ENCODE measurements at places on chromosomes 4 and X.

- no peak for DNase-seq
Measured at GRCh38 chr4:120266602-120267001, 200.0 kb upstream of the MAD2L1 start.

GRCh38 chr4:47933840-47934239 lies 19.5 kb upstream of the NFXL1 start:
- no peak for DNase-seq

DNA sequence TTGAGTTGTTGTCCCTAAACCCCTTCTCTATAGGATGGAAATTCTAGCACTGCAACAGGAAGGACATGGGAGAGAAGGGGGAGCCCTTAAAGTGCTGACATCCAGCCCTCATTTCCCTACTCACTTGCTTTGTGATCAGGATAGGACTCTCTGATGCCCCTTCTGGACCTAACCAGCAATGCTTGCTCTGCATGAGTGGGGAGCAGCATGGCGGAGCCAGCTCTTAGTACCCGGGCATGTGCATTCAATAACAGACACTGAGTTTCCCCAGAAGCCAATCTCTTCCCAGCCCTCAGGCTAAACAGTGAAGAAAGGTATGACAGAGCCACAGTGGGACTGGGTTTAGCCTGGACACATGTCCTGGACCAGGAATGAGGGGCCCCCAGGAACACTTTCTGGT lies 14.0 kb downstream of the SOD3 start:
- no peak for DNase-seq

DNA sequence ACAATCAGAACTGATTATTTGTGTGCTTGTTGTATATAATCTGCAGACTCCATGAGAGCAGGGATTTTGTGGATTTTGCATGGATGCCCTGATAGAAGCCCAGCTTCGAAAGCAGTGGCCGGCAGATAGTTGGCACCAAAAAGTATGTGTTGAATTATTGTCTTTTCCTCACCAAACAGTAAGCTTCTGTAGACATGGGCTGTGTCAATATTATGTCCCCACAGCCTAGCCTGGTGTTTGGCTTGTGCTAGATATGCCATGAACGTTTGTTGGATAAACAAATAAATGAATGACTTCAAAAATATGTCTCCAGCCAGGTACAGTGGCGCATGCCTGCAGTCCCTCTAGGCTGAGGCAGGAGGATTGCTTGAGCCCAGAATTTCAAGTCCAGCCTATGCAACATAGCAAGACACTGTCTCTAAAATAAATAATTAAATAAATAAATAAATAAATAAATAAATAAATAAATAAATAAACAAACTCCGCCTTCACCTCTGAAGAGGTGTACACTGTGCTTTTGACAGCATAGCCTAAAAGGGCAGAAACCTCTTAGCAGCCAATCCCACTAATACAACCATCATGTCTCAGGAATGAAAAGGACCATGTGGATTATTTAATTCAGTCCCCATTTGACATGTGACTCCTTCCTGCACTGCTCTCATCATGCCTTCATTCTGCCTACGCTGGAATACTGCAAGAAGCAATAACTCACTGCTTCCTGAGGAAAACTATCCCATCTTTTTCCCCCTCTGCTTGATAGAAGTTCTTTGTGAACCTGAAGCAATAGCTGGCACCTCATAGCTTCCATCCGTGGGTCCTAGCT lies 335.2 kb downstream of the FBXW7 start:
- no peak for DNase-seq

DNA sequence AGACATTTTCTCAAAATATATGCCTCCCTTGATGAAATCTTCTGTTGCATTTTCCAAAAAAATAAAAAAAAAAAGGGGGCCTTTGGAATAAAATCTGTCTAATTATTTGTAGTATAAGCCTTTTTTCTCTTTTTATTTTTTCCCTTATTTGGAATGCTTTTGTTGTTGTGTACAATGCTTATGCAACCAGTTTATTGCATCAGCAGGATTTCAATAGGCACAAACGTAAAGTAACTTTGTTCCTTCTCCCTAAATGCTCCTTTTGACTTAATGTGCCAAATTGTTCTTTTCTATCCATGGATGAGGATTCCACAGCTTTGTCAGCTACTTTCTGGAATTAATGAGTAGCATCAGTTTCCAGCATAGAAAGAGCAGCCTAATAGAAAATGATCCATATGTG lies 59.6 kb upstream of the HPGD start:
- DNase-seq, result no peak

DNA sequence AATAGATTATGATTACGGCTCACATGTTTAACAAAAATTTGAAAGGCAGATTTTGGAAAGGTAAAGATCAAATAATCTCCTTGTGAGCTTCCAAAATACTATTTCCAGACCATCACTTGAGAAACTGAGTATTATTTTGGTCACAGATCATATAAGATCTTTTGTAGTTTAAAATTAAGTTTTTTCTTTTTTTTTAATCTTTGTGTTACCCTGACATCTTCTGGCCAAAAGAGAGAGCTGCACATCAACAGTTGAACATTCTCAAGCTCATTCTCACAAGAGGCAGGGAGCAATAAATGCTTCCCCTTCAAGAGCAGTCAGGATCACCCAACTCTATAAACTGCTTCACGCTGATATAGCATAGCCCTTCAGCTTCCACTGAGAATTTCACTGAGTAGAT lies 15.9 kb downstream of the TMEM192 start:
- no peak for DNase-seq

DNA sequence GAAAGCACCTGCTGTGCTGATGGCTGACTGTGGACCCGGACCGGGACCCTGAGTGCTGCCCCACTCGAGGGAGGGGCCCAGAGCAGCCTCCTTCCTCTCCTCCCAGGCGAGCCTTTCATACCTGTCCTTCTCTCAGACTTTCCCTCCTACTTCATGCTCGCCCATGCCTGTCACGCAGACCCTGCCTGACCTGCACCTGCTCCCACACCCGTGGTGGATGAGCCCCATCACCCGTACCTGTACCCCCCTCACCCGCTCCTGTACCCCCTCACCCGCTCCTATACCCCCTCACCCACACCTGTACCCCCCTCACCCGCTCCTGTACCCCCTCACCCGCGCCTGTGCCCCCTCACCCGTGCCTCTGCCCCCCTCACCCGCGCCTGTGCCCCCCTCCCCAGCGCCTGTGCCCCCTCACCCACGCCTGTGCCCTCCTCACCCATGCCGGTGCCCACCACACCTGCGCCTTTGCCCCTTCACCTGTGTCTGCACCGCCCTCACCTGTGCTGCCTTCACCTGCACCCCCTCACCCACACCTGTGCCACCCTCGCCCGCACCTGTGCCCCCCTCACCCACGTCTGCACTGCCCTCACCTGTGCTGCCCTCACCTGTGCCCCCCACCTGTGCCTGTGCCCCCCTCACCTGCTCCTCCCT lies 5.8 kb downstream of the MAEA start:
- no peak for DNase-seq

DNA sequence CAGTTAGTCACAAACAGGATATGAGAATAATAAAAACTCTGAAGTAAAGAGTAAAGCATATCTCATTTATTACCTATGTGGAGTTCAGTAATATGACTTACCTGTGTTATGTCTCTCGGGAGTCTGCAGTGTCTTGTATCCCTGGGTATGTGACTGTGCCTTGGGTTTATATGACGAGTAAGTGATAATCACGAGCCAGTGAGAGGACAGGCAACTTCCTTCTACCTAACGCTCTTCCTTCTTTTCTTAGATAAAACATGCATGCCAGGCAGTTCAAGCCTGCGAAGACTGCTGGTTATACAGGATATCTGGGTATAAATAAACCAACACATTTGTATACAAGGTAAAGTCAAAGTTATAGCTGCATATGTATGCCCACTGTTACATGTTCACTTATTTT lies at the start of gene HPGDS:
Gene HPGDS (minus strand): TSS at position 143 of the 400 bp plus-strand sequence. CDS start 8,207 bp downstream, outside the sequence.
- no peak for DNase-seq

DNA sequence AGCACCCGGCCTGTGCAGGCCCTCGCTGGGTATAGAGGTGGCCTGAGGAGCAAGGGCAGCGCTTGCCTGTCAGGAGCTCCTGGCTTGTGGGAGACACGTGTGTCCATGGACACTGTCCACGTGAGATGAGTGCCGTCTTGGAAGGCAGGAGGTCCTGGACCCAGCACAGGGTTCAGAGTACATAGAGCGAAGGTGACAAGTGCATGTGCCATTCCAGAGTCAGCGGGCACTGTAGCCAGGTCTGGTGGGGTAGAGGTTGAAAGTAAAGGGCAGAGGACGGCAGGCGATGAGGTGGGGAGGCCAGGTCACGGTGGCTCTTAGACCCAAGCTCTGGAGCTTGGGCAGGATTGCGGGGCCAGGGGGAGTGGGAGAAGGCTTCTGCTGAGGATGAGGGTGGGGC lies 28.4 kb upstream of the TADA2B start:
- DNase-seq, result no peak

GRCh38 chr4:181957088-181957487 lies 286.1 kb upstream of the TENM3 start:
- DNase-seq, result no peak

- DNase-seq, result no peak
Measured at GRCh38 chr4:48635310-48635709, 144.8 kb downstream of the FRYL start.

DNA sequence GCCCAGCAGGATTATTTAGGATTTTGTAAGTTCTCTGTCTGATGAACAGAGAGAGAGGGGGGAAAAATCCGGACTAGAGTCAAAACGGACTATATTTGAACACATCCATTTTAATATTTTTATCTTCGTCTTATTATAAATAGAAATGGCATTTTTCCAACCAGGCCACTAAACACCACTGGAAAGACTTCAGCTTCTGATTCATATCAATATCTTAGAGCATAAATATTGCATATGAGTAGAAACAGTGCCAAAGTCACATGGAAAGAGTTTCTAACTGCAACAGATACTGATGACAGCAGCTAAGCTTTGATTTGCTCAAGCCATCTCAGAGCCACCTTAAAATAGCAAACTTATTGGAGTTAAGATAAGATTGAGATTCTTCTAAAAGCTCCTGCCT lies 456 bp downstream of the PPARGC1A start:
- no peak for DNase-seq

GRCh38 chr4:27016551-27016950 lies 155.9 kb downstream of the STIM2 start:
- no peak for DNase-seq

- no peak for DNase-seq
Measured at GRCh38 chr4:110532901-110533589, 57.1 kb downstream of the ENPEP start.

DNA sequence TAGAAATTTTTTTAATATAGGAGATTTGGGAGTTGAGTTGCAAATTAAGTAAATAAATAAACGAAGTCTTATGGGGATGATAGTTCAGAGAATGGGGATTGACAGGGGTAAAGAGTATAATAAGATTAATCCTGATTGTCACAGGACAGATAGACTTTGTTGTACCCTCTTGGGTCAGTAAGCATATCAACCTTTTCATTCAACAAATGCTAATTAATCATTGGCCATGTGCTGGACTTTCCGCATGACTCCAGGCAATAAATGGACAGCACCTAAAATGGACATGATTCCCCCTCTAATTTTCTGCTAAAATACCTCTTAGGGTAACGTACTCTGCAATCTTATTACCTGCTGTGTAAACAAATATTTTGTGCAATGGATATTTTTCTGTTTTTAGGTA lies 1331.1 kb upstream of the ADGRL3 start:
- no peak for DNase-seq

GRCh38 chrX:14777525-14777924 lies 95.3 kb downstream of the FANCB start:
- DNase-seq, result no peak

DNA sequence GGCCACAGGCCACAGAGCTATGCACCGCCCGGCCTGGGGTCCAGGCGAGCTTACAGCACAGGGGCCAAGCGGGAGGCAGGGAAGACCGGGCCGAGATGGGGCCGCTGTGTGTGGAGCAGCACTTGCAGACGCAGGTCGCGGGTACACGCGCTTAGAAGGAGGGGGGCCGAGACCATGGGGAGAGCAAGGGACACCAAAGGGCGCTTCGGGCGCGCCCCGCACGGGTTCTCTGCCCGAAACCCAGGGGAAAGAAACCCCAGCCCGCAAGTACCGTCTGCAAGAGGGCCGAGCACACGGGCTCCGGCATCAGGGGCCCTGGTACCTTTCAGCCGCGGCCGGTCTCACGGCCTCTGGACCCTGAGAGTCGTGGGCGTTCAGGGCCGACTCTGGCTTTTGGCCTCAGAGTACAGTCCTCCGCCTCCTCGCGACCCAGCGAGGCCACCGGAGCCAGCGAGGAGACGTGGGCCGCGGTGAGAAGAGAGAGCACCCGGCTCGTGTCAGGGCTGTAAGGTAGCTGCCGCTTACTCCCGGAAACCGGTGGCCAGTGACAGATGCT lies 342 bp downstream of the EOLA2 start:
- DNase-seq, result no peak
